T-helper 17 cell (primary cell): ENCODE measurements at places on chromosomes 1 and 21. TPM values are rescaled to one million over a fixed set of nuclear protein-coding genes. Genes with fewer than 3 reads are reported as not detected.

C1orf226 gene
- total RNA-seq, result not detected

GRCh38 chr21:46347203-46347550 lies 23.2 kb downstream of the PCNT start:
- no peak for DNase-seq

GPX7 gene
- 13.4 TPM for total RNA-seq

DNA sequence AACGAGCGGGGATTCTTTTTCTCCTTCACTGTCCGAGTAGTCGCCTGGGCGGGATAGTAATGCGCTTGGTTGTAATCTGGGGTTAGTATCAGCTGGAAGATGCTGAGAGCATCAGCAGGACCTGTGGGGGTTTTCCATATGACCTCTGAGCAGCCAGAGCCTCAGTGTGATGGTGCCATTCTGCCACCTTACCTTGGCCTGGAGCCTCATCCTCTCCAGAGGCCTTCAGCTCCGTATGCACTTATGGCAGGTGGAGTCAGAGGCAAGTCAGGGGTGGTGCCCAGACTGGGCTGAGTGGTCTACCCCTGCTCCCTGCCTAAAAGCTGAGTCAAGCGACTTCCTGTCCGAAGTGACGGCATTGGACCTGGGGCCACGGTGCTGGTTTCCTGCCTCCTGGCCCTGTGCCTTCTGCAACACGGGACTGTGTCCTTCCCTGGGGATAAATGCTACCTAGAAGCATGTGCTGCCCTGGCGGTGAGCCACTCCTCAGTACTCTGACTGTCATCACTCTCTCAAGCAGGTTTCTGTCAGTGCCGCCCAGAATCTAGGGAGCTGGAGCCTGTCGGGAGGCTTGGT lies 24.7 kb downstream of the TENT5C start:
- no peak for DNase-seq

DNA sequence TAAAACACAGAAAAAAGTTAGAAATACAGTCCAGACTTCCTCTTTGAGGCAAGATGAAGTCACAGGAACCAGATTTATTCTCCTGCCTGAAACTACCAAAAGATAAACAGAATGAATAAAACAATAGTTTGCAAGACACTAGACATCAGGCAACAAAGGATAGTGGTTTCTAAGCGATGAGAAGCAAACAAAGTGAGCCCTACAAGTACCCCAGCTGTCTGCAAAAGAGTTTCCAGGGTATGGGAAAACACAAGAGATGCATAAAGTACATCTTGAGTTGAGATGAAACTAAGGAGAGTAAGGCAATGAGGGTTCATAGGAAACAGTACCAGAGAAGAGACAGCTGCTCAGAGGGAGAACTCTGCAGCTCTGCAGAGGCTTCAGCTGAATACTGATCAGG lies 83.3 kb upstream of the COL24A1 start:
- no peak for DNase-seq

GBP7 gene
- not detected for total RNA-seq

- no peak for DNase-seq
Observed at GRCh38 chr1:5532811-5533210, 459.4 kb downstream of the NPHP4 start.

GSTM3 gene
- total RNA-seq, result 5.6 TPM

GRCh38 chr1:93114391-93114790 lies 35.3 kb downstream of the MTF2 start:
- DNase-seq, result no peak

GRCh38 chr1:215004121-215004827 lies 78.3 kb upstream of the KCNK2 start:
- no peak for DNase-seq

LRRN2 gene
- total RNA-seq, result not detected

DNA sequence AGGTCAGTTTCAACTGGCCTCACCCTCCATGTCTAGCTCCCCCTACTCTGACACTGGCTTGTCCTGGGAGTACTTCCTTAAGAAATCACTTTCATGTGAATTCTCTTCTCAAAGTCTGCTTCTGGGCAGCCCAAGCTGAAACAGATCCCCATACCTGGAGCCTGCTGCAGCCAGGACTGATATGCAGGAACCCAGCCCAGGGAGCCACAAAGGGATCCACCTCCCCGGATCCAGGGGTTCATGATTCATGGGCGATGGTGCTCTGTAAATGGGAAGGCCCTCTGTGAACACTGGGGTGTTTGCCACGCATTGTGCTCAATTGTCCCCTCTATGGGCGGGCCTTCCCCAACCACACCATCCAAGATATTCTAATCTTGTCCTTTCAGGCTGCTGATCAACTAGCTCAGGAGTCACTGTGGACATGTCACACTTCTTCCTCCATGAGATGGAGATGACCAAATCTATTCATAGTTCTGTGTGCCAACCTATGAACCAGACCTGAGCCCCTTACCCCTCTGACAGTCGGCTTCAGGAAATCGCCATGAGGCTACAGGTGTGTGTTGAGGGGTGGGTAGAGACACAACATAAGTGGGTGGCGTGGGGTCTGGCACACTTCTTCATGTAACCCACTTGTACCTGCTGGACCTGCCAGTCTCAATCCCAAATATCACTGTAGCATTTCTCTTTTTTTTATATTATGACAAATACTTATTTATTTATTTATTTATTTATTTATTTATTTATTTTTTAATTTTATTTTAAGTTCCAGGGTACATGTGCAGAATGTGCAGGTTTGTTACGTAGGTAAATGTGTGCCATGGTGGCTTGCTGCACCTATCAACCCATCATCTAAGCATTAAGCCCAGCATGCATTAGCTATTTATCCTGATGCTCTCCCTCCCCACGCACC lies 41.8 kb downstream of the RUNX3 start:
- DNase-seq, result no peak

DNA sequence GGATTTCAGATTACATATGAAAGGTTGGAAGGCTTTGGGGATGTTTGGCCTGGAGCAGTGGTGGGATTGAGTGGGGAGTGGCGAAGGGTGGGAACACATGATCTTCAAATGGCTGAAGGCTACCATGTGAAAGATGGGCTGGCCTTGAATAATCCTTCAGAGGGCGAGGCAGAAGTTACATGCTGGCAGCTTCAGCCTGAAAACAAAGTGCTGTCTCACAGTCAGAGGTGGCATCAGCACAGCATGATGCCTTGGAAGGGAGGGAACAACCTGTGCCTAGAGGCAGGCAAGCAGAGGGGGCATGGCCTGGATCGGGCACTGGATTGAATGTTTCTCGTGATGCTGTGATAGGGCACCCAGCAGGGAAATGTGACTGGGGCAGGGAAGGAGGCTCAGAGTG lies 130.8 kb downstream of the BEND5 start:
- no peak for DNase-seq

GRCh38 chr1:160801836-160802580 lies 6.0 kb downstream of the LY9 start:
- DNase-seq, result no peak

DNA sequence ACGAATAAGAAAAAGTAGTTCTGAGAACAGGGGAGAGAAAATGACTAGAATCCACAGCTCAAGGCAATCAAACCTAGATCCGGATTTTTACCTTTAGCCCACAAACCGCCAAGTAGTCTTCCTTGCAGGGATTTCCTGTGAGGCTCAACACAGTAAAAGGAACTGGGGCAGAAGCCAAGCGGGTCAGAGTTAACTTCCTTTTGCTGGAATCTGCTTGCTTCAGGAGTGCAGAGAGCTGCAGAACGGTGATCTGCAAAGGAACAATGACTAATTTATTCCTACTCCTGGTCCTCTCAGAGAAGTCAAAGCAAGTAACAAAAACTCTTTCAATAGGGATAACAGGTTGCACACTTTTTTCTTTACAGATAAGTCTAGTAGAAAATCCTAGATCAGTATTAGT lies 53.4 kb downstream of the UBR4 start:
- no peak for DNase-seq
